ENCODE measurements at places on chromosomes 2 and 18.

GRCh38 chr2:118119158-118119727 lies 31.0 kb downstream of the INSIG2 start:
- no peak for DNase-seq

GRCh38 chr2:12490641-12491040 lies 226.1 kb upstream of the TRIB2 start:
- no peak for DNase-seq

DNA sequence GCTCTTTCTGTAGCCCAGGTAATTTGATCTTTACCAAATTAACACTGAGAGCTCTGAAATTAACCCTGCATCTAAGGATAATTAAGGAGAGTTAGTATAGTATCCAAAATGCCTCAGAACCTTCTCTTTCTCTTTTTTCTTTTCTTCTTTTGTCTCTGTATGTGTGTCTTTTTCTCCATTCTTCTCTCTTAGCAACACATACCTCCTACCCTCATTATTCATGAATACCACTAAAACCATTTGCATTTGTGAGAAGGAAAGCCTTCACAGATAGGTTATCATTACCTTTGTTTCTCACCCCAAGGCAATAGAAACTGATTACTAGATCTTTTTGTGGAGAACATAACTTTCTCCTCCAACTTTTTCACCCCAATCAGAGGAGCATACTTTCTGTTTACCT lies 376.5 kb upstream of the NXPH2 start:
- no peak for DNase-seq

DNA sequence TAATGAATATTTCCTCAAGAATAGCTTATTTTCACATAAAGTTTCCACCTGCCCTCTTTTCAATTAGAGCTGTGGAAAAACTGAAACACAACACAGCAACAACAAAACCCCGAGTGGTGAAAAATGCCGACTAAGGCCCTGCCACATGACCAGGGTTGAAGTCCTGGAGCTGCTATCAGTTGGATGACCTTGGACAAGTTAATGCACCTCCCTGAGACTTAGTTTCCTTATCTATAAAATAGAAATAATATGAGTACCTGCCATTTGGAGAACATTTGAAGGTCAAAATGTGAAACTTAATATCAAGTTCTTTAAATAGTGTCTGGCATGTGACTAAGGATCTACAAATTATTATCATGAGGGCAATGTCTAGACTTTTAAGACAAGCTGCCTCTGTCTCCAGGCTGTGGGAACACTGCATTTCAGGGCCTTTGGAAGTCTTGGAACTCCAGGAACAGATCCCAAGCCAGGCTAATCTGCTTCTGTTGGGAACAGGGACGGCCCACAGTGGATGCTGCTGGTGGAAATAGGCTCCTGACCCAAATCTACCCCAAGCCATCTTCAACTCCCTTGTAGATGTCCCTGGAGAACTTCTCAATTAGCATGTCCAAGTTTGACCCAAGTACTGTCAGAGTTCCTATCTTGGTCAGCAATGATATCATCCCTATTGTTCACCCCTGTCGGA lies 42.0 kb upstream of the TRIB2 start:
- DNase-seq, result no peak

- DNase-seq, result no peak
Measured at GRCh38 chr18:647304-647703, 10.1 kb upstream of the TYMS start.

DNA sequence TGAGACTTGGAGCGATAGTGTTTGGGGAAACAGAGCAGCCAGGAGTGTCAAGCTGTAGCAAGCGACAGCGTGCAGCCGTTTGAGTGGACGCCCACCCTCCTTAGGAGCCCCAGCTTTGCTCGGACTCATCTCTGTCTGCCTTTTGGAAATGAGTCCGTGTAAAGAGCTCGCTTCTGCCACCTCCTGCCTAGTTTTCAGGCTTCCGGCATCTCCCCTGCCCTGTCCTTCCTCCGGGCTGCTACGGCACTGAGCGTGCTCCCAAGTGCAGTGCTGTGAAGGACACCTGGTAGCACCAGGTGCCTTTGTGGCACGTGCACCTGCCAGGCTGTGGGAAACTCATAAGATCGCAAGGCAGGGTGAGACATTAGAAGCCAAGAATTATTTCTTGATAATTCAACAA lies 117.1 kb downstream of the RNF144A start:
- no peak for DNase-seq

DNA sequence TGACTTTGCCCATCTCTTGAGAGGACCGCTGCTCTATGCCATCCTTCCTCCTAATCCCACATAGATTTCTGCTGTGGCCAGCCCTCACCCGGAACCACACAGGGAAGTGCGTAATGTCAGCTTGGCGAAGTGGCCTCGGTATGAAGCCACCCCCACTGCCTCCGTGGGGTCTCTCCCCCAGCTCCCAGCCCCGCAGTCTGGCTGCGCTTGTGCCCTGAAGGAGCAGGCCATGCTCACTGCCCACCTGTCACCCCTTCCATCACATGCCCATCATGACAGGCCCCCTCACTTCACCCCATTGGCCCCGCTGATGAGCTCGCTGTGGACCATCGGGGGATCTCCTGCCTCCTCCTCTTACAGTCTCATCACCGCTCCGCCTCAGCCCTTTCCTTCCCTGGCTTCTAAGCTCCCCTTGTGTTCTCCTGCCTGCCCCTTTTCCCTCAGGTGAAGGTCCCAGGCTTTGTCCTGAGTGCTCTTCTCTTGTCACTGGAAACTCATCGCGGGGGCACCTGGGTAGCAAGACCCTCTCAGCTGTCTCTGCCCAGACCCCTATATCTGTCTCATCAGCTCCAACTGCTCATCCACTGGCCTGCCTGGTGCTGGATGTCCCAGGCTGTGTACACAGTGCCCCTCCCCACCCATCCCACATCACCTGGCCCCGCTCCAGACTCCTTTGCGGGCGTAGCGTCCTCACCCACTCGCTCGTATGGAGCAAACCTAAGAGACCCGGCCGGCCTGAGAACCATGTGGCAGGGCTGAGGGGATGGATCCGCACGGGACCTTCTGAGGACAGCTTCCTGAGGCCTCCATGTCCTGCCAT lies 81.7 kb downstream of the GLI2 start:
- no peak for DNase-seq

GRCh38 chr2:85945586-85945985 lies 56.8 kb upstream of the ST3GAL5 start:
- DNase-seq, result no peak

- DNase-seq, result no peak
Measured at GRCh38 chr2:121694398-121695170, 42.1 kb downstream of the NIFK start.

Data from CD4-positive, alpha-beta T cell treated with Interleukin-4 for 1 hour (primary cell).